T follicular helper cell (primary cell): ENCODE measurements at places on chromosomes 11 and 22.

GRCh38 chr11:19441288-19441687 lies 200.5 kb upstream of the E2F8 start:
- no peak for DNase-seq

DNA sequence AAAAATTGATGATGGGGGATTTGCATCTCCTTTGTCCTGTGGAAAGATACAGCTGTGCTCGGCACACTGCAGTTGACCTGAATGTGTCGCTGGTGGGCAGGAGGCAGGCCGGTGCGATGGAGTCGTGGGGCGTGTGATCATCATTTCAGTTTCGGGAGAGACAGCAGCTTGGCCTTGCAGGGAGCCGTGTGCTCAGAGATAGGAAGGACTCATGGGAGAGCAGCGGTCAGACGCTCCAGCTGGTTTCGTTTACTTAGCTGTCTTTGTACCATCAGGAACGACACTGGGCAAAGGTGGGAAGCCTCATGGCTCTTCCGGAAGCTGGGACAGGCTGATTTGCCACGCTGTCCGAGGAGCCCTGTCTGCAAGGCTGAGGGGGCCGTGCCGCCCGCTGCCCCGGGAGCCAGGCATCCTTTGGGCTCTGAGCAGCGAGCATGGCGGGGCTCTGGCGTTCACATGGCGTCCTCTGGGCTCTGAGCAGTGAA lies 32.7 kb downstream of the GRAMD4 start:
- DNase-seq = no peak

DNA sequence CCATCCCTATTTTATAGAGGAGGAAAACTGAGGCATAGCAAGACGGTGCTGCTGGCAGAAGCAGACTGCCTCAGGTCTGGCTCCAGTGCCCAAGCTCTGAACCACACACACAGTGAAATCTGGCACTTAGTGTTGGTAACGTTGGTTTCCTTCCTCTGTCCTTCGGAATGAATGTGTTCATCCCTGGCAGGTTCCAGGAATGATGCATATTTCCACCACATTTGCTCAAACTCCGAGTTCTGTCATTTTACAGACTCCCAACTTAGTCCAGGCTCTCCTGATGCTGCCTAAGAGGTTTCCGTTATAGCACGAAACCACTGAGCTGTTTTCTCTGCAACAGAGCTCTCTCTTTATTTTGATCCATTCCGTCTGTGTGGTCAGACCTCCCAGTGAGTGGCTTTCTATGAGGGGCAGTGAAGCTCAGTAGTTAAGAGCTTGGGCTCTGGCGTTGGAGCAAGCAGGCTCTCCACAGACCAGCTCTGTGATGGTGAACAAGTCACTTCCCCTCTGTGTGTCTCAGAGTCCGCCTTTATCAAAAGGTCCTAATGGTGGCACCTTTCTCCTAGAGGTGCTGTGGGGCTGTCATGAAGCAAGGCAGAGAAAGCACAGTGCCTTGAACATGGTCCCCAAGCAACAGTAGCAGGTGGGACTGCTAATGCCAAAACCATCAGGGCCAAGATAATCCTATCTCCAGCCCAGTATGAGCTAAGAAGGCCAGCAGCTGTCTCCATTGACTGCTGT lies 200.3 kb downstream of the MYO18B start:
- no peak for DNase-seq

- DNase-seq = no peak
Measured at GRCh38 chr11:537622-538430, 499 bp downstream of the LRRC56 start.

GRCh38 chr22:34111210-34111824 lies 191.0 kb upstream of the LARGE1 start:
- no peak for DNase-seq

DNA sequence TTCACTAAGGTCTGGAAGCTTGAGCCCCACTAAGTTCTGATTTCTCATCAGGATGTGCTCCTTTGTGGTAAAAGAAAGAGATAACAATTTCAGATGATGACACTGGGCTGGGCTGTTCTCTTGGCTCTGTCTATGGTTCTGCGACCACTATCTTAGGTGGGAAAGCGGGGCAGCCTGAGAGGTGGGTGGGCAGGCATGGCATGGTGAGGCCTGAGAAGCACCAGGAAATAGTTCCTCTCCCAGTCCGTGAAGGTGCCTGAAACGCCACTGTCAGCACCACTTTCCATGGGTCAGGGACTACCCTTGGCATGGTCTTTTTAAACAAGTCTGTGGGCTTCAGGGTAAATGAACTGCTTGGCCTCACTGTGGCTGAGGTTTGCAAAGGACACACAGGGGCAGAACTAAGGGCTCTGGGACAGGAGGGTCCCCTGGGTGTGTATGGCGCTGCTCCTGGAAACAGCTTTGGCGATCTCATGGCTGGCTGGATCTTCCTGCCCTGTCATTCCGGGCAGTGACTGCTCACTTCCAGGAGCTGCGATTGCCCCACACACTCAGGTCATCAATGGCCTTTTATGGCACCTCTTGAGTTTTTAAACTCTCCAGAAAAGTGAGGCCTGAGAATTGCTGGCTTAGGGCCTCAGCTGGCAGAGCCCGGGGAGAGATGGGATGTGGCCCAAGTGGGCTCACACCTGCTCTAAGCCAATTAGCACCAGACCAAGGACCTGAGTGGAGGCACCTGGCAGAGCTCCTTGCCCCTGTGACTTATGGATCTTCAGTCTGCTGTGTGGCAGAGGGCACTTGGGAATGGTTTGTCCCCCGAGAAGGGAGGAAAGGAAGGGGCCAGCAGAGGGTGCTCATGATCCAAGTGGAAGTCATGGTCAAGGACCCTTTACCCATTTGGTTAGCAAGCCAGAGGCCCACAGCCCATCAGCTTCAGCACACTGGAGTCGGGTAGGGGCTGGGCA lies 55.6 kb upstream of the LYVE1 start:
- DNase-seq = no peak

- DNase-seq = no peak
Measured at GRCh38 chr11:91876746-91877145, 347.9 kb upstream of the FAT3 start.

- no peak for DNase-seq
Measured at GRCh38 chr11:16933756-16934603, 80.2 kb downstream of the PLEKHA7 start.

- DNase-seq = no peak
Measured at GRCh38 chr11:120521176-120521575, 9.6 kb downstream of the GRIK4 start.

DNA sequence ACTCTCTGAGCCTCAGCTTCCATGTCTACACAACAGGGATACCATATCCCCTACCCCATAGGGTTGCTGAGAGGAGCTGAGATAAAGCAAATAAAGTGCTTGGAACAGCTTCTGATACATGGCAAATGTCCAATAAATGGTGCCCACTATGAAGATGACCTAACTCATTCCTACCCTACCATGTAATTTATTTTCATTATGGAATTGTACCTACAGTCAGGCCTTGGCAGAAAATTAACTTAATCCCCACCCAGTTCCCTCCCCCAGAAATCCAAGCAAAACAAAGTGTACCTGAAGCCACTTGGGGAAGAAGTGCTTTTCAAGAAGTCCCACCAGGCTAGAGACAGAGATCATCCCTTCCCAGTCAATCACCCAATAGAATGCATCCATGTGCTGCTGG lies 10.8 kb downstream of the SRRD start:
- DNase-seq = no peak
